ENCODE measurements at places on chromosomes 5 and 9. TPM values are rescaled to one million over a fixed set of nuclear protein-coding genes. Genes with fewer than 3 reads are reported as not detected.

The SLC24A2 gene
- total RNA-seq, result 0.10 TPM

The TRIO gene
- total RNA-seq, result 229 TPM

The SMIM33 gene
- not detected for total RNA-seq

The C5orf58 gene
- 0.28 TPM for total RNA-seq

The KCNN2 gene
- total RNA-seq, result 2.4 TPM

The ZNF366 gene
- 23.3 TPM for total RNA-seq

The EPB41L4B gene
- total RNA-seq, result 0.41 TPM

The ECM2 gene
- not detected for total RNA-seq

The GDF9 gene
- 0.33 TPM for total RNA-seq

- no peak overlapping the region for H3K27ac ChIP-seq
- no peaks in the 10 kb centered on the region for H3K36me3 ChIP-seq
- peaks cover 8% of the 10 kb centered on the region for H3K4me1 ChIP-seq
- no peak for DNase-seq
These were observed 53.3 kb downstream of the UGCG start for GRCh38 chr9:111949919-111950318.

DNA sequence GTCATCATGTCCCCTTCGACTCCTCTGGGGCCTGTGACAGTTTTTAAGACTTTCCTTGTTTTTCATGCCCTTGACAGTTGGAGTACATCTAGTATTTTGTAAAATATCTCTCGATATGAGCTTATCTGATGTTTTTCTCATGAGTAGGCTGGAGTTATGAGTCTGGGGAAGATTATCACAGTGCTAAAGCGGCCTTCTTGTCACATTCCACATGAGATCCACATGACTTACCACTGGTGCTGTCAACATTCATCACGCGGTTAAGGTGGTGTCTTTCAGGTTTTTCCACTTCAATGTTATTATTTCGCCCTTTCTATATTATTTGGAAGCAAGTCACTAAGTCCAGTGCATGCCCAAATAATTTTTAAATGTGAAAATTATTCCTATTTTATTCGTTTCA lies 17.1 kb upstream of the CAST start:
- H3K36me3 ChIP-seq, result no peaks in the 10 kb centered on the region
- H3K4me1 ChIP-seq, result no peaks in the 10 kb centered on the region
- DNase-seq, result no peak
- H3K27ac ChIP-seq, result no peak overlapping the region
- peaks cover 3% of the 10 kb centered on the region for H3K27me3 ChIP-seq

DNA sequence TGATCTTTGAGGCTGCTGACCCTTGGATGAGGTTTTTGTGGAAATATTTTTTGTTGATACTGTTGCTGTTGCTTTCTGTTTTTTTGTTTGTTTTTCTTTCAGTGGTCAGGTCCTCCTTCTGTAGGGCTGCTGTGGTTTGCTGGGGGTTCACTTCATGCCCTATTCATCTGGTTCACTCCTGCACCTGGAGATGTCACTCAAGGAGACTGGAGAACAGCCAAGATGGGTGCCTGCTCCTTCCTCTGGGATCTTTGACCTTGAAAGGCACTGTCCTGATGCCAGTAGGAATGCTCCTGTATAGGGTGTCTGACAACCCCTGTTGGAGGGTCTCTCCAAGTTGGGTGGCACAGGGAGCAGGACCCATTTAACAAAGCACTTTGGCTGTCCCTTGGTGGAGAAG lies 67.0 kb upstream of the ACTBL2 start:
- H3K4me1 ChIP-seq, result peaks cover 5% of the 10 kb centered on the region
- H3K36me3 ChIP-seq, result no peaks in the 10 kb centered on the region
- H3K4me3 ChIP-seq, result no peak overlapping the region
- H3K27ac ChIP-seq, result no peak overlapping the region
- H3K27me3 ChIP-seq, result peaks cover 1% of the 10 kb centered on the region

DNA sequence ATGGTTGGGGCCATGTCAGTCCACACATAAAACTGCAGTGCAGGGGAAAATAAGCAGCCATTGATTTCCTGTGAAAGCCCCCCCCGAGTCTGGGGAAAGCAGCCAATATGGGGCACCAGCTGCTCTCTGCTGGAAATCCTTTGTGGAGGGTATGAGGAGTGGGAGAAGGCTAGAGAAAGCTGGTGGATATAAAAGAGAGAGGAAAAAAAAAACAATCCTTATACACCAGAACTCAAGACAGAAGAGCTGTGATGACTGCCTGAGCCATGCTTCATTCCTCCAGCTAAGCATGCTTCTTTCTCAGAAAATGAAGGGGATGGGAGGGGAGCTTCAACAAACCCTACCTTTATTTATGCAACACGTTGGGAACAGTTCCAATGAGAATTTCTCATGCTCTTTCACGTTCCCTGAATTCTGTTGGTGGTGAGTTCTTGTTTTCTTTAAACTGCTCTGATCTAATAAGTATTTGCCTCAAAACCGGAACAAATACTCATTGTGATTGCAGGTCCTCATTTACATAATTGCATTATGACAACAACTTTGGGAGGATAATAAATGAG lies 688.0 kb upstream of the SEMA6A start:
- H3K27me3 ChIP-seq, result no peaks in the 10 kb centered on the region
- no peak overlapping the region for H3K4me3 ChIP-seq

- no peaks in the 10 kb centered on the region for H3K36me3 ChIP-seq
- no peak overlapping the region for H3K27ac ChIP-seq
- H3K4me1 ChIP-seq, result peaks cover 2% of the 10 kb centered on the region
- DNase-seq, result no peak
- no peaks in the 10 kb centered on the region for H3K27me3 ChIP-seq
These were observed 868.0 kb upstream of the CTNND2 start for GRCh38 chr5:12772276-12772675.

DNA sequence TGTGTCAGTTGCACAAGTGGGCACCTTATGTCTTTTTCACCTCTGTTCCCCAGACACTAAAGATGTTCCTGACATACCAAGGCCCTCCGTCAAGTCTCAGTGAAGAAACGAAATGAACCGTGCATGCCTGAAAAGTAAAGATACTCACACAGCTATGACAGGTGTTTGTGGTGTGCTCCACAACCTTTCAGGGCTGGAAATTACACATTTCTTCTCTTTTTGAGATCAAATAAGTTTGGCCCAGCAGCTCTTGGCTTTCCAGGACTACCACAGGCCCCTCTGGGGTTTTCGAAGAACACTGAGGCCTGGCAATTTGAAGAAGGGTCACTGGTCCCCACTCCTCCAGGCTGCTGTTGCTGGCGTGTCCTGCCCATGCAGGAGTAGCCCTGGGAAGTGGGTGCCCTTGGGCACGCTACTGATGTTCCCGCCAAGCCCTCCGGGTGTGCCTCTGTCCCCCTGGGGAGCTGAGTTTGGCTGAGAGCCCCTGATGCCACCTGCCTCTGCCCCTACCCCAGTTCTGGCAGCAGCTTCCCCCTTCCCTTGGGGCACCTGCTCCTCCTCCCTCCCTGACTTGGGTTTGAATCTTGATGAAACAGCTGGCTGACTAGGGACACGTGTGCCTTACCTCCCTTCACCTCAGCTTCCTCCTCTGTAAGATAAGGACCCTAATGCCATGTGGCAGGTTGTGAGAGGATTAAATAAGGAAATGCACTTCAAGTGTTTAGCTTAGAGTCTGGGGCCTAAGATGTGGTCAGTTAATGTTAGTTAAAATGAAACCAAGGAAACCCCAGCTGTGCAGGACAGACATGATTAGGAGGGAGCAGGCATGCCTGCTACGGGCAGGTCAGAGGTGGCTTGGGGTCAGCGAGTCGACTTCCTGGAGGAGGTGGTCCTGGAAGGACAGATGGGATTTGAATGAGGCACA lies 49.1 kb upstream of the GADD45G start:
- DNase-seq, result no peak
- H3K4me3 ChIP-seq, result no peak overlapping the region
- H3K27ac ChIP-seq, result peak overlapping the region; percentile 57
- no peaks in the 10 kb centered on the region for H3K36me3 ChIP-seq
- peaks cover 27% of the 10 kb centered on the region for H3K4me1 ChIP-seq
- peaks cover 3% of the 10 kb centered on the region for H3K27me3 ChIP-seq

- peaks cover 9% of the 10 kb centered on the region for H3K27me3 ChIP-seq
- DNase-seq, result no peak
- H3K4me3 ChIP-seq, result peak overlapping the region; percentile 35
- H3K36me3 ChIP-seq, result peaks cover 5% of the 10 kb centered on the region
These were observed 3.6 kb downstream of the GPR21 start for GRCh38 chr9:123036893-123037545.

DNA sequence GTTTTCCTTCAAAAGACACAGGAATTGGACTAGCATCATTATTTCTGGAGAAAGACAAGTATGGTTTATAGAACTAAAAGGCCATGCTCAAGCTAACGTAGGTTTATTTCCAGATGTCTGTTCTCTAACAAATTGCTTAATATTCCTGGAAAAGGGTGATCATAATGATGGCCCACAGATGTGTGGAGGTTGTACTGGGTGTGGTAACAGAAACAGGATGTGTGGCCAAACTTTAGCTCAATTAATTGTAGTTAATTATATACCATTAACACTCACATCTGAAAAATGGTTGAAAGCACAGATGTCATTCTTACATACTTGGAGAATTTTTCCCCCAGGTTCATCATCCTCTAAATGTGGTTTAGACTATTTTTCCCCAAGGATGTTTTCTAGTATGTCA lies 292.7 kb upstream of the RASA1 start:
- no peaks in the 10 kb centered on the region for H3K4me1 ChIP-seq
- DNase-seq, result no peak
- no peak overlapping the region for H3K27ac ChIP-seq
- no peaks in the 10 kb centered on the region for H3K36me3 ChIP-seq

DNA sequence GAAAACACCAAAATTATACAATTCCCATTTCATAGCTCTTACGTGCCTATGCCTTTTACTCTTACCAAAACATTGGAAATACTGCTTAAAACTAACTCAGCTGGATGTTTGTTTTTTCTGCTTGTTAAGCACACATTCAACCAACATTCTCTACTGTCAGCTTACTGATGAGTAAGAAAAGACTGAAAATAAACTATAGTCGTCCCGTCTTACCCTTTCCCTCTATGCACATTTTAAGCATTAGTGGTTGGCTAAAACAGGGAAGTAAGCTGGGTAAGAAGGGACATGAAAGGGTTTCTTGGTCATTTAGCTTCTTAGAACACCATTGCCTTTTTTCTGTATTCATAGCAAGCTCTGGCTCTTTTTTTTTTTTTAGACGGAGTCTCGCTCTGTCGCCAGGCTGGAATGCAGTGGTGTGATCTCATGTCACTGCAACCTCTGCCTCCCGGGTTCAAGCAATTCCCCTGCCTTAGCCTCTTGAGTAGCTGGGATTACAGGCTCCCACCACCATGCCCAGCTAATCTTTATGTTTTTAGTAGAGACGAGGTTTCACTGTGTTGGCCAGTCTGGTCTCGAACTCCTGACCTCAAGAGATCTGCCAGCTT lies 232.1 kb upstream of the PCSK5 start:
- no peak overlapping the region for H3K27ac ChIP-seq
- H3K27me3 ChIP-seq, result no peaks in the 10 kb centered on the region
- DNase-seq, result no peak

GRCh38 chr9:133474215-133474614 lies 4.7 kb downstream of the SLC2A6 start:
- no peak overlapping the region for H3K4me3 ChIP-seq
- no peak overlapping the region for H3K27ac ChIP-seq
- peaks cover 4% of the 10 kb centered on the region for H3K27me3 ChIP-seq

DNA sequence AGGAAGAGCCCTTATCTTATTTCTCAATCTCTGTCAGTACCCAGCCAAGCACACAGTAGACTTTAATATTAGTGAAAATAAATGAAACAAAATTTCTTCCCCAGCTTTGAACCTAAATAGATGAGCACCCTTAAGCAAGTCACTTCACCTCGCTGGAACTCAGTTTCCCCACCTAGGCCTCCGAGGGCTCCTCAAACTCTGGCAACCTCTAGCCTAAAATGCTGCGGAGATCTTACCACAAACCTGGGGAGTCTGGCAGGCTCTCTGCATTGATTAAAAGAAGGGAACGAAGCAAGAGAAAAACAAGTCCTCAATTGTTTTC lies 326 bp downstream of the RIGI start:
- H3K4me3 ChIP-seq, result peak overlapping the region; percentile 91
- H3K27me3 ChIP-seq, result peaks cover 3% of the 10 kb centered on the region
- peaks cover 13% of the 10 kb centered on the region for H3K4me1 ChIP-seq
- no peak for DNase-seq
- H3K36me3 ChIP-seq, result peaks cover 26% of the 10 kb centered on the region

DNA sequence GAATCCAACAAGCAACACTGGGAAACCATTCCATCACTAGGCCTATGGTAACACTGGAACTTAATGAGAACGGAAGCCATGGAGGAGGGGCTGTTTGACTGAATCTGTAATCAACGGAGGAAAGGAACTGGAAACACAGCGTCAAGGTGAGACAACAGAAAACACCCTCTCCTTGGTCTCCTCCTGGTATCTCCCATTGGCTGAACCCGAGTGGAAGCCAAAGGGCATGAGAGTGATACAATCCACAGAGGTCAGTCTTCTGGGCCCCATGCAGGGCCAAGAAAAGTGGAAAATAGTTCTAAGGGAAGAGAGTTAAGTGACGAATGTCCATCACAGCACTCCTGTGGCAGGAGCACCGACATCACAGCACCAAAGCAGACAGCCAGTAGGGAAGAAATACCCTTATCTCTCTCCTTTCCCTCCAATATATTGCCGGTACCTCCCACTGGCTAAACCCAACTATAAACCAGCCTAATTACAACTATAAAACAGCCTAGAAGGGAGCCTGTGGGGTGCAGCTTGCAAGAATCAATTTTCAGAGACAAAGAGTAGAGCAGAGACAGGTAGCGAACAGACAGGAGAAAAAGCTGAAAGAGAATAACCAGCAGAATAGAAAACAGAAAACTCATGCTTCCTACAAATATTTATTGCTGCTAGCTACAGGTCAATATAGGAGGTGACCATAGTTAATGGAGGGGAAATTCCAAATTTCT lies 107.4 kb upstream of the IFNE start:
- H3K27ac ChIP-seq, result no peak overlapping the region
- DNase-seq, result no peak
- H3K4me1 ChIP-seq, result no peaks in the 10 kb centered on the region
- H3K27me3 ChIP-seq, result no peaks in the 10 kb centered on the region

DNA sequence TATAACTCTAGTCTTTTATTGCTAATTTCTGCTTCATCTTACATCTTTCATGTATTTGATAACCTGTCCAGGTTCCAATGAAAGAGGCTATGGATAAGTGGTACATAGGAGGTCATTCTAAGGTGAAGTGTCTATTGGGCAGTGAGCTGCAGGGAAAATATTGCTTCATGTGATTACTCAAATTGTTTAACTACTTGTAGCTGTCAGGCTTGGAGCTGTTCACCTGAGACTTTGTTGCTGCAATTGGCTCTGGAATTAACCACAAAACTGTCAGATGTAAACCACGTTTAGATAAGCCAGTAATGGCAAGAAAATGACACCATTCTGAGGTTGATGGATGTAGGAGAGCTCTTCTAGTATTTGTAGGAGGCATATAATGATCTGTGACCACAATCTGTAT lies 26.0 kb downstream of the ADAMTSL1 start:
- H3K4me3 ChIP-seq, result no peak overlapping the region
- no peaks in the 10 kb centered on the region for H3K4me1 ChIP-seq
- no peaks in the 10 kb centered on the region for H3K27me3 ChIP-seq
- H3K36me3 ChIP-seq, result no peaks in the 10 kb centered on the region
- no peak for DNase-seq
- H3K27ac ChIP-seq, result no peak overlapping the region

DNA sequence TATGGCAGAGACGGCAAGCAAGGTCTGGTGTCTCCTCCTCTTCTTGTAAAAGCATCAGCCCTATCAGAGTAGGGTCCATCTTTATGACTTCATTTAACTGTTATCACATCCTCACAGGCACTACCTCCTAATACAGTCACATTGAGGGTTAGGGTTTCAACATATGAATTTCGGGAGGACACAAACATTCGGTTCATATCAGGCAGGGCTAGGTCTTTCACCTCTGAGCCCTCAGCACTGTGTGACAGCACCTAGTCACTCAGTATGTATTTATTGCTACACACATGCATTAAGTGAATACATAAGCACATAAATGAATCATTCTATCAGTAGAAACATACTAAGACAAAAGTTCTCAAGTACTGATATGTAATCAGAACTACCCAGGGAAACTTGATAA lies 9.4 kb upstream of the BTF3 start:
- H3K36me3 ChIP-seq, result no peaks in the 10 kb centered on the region
- H3K27ac ChIP-seq, result no peak overlapping the region
- no peaks in the 10 kb centered on the region for H3K4me1 ChIP-seq
- no peak for DNase-seq
